ENCODE measurements at places on chromosomes 7 and 10. TPM values are rescaled to one million over a fixed set of nuclear protein-coding genes. Genes with fewer than 3 reads are reported as not detected.

FRMPD2 gene
- not detected for polyA plus RNA-seq

- DNase-seq = no peak
Measured at GRCh38 chr10:78688901-78689583, 379.7 kb upstream of the ZMIZ1 start.

- DNase-seq = peak; percentile 46
Measured at GRCh38 chr10:102718220-102718619, 3.8 kb downstream of the SFXN2 start.

DNA sequence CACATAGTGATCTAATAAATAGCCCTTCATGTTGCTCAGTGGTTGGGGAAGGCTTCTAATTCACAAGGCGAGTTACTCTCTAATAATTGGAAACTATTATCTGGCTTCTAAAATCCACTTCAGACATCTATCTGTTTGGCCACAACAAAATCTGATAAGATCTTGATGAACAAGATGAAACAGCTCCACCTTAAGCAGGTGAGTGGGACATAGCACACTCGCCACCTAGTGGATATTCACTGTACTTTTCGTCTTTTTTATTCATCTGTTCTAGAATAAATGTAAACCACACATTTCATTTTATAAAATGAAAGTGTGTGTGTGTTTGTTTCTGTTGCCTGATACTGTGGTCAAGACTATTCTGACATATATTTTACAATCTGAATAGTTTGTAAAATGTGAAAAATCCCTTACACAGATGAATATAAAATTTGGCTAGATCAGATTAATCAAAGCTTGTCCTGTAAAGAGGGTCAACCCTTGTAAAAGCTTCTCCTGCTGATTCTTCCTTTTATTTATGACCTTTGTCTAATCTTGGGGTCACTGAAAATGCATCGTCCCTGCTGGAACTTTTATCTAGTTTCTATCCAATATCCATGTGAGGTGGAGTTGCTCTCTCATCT is 26.5 kb upstream of the CNTNAP2 start:
- no peak for DNase-seq

- no peak for DNase-seq
Measured at GRCh38 chr10:84398696-84399095, 70.3 kb downstream of the CCSER2 start.

GRCh38 chr7:154387252-154387651 is 335.1 kb downstream of the DPP6 start:
- DNase-seq = no peak

Measured in heart left ventricle (tissue), 16 donors.